ENCODE measurements at places on chromosomes 7 and 10. TPM values are rescaled to one million over a fixed set of nuclear protein-coding genes. Genes with fewer than 3 reads are reported as not detected.

Gene GCK
- 2.1 TPM for total RNA-seq

Gene SLC13A1
- total RNA-seq: not detected

Gene OR2A5
- not detected for total RNA-seq

Gene SLC16A12
- not detected for total RNA-seq

Gene TEX47
- not detected for total RNA-seq

GRCh38 chr7:14604606-14605005 lies 297.9 kb downstream of the DGKB start:
- H3K27ac ChIP-seq: no peak overlapping the region
- H3K4me1 ChIP-seq: no peaks in the 10 kb centered on the region
- no peak overlapping the region for H3K4me3 ChIP-seq
- no peaks in the 10 kb centered on the region for H3K27me3 ChIP-seq
- no peak for DNase-seq

GRCh38 chr10:78567680-78568455 lies 500.9 kb upstream of the ZMIZ1 start:
- DNase-seq: no peak
- no peak overlapping the region for H3K4me3 ChIP-seq
- no peak overlapping the region for H3K27ac ChIP-seq
- no peaks in the 10 kb centered on the region for H3K36me3 ChIP-seq
- H3K4me1 ChIP-seq: no peaks in the 10 kb centered on the region

- H3K4me1 ChIP-seq: peaks cover 16% of the 10 kb centered on the region
- DNase-seq: no peak
- no peak overlapping the region for H3K27ac ChIP-seq
Measured at GRCh38 chr10:71312811-71313789, 6.0 kb upstream of the SLC29A3 start.

DNA sequence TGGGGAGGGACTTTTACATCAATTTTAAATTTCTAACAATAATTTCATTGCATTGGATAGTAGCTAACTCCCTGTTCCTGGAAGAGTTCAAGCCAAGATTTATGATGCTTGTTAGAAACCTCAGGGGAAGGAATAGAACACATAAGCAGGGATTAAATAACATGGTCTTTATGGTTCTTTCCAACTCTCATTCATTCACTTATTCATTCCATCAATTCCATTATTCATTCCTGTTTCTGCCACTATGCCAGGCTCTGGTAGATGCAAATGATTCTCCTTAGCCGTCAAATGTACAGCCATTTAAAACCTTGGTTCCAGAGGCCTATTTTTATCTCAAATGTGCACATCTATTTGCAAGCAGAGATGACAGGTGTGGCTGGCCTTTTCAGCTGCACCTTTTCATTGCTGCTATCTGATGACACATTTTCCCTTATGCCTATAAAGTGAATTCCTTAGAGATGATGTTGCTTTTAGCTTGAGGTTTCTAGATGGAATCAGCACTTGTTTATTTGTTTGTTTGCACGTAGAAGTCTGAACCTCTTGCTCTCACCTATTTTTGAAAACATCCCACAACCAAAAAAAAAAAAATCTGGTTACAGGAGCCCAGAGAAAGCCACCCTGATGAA lies 205.7 kb upstream of the IGFBP3 start:
- DNase-seq: no peak
- no peak overlapping the region for H3K27ac ChIP-seq
- H3K27me3 ChIP-seq: no peaks in the 10 kb centered on the region
- no peak overlapping the region for H3K4me3 ChIP-seq

GRCh38 chr7:87155788-87156187 lies 3.5 kb downstream of the DMTF1 start:
- H3K4me1 ChIP-seq: peaks cover 54% of the 10 kb centered on the region
- DNase-seq: no peak
- peak overlapping the region; percentile 42 for H3K27ac ChIP-seq
- no peaks in the 10 kb centered on the region for H3K27me3 ChIP-seq

DNA sequence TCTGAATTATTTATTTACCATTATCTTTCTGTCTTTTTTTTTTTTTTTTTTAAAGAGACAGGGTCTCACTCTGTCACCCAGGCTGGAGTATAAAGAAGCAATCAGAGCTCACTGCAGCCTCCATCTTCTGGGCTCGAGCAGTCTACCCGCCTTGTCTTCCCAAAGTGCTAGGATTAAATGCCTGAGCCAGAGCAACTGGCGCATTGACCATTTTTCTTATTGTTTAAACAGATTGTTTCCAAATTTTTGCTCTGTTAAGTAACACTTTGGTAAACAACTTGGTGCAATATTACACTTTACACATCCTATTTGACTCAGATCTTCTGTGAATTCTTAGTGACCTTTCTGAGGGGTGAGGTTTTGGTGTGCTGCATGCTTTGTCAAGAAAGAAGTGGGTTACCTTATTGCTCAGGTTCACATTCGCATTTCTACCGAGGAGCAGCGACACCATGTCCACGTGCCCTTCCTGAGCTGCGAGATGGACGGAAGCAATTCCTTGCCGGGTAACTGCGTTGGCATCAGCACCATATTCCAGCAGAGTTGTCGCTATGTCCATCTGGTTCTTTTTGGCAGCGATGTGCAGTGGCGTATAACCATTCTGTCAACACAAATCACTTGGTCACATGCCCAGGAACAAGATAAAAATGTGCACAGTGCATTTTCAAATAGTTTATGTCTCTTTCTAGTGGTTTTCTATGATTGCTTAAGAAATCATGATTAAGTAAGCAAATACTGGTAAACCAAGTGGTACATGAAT lies 203.2 kb downstream of the ANK3 start:
- peaks cover 2% of the 10 kb centered on the region for H3K27me3 ChIP-seq
- DNase-seq: no peak
- H3K27ac ChIP-seq: no peak overlapping the region
- no peaks in the 10 kb centered on the region for H3K4me1 ChIP-seq

Measured in activated CD8-positive, alpha-beta T cell treated with anti-CD3 and anti-CD28 coated beads for 36 hours (primary cell).